ENCODE measurements at places on chromosomes 4 and X. TPM values are rescaled to one million over a fixed set of nuclear protein-coding genes. Genes with fewer than 3 reads are reported as not detected.

The KLKB1 gene
- total RNA-seq: 3.7 TPM

GRCh38 chr4:144564358-144564757 lies 81.6 kb upstream of the HHIP start:
- DNase-seq: no peak

The FAM199X gene
- total RNA-seq: 18.9 TPM

The MAGEA4 gene
- total RNA-seq: not detected

DNA sequence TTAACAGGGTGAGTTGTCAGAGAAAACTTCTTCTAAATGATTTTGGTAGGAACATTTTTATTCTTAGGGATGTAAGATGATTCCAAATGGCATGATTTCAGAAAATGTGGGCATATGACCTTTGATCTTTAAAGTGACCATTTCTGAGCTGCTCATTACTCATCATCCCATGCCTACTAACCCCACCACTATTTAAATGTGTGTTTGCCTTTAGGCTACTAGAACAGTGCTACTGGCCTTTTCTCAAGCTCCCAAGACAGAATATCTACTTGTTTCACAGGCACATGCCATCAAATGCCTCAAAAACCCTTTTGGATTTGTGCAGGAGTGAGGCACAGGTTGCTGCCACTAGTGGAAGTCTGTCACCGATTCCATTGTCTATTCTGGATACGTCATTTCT lies 428.2 kb downstream of the ADAM29 start:
- no peak for DNase-seq

DNA sequence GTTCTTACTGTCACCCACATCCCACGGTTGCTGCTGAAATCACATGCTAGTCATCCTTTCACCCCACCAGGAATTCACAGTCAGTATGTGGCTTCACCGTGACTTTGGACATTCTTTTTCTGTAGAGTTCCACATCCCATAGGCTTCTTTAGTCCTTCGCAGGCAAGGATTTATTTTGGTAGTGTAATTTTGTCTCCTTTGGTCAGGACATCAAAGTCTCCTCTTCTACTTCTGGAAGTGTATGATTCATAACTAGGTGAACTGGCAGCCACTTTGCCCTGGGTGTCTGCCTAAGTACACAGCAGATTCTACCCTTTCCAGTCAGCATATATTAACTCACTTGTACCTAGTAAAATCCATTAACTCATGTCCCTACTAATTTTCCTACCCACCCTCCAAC lies 38.3 kb upstream of the MMAA start:
- DNase-seq: no peak

DNA sequence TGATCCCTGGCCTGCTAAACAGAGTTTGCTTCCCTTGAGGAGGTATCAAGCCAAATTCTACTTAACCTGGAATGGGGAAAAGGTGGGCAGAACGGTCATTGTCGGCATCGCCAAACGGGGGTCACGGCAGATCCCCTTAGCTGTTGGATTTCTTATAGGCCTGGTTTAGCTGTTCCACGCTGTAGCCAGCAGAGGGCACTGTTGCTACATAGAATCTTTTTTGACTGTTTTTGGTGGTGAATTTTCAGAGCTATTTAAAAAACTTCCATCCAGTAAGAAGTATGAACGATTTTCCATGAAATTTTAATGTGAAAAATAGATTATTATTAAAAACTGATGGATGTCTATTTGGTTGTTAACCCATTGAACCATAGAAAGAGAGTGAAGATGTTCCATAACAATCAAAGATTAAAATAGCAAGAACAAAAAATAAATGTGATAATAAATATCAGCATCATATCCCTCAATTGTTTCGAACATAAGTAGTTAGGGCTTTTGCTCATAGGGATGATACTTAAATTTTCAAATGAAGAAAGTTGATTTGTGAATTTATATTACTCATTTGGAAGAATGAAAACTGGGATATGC lies 56.6 kb downstream of the LINC00632 start:
- DNase-seq: peak; percentile 27

DNA sequence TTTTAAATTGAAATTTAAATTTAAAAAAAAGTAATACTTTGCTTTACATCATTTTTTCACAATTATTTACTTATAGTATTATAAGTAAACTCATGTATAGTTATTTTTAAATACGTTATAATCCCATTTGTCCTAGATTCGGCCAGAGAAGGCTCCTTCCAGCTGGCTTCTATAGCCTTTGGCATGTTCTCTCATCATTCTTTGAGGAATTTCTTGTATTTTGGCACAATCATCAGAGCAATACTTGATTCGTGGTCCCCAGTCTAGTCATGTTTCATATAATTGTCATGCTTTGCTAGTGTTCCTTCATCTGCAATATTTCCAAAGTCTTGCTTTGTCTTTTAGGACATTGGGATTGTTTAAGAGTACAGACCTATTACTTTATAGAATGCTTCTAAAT lies 1037.9 kb upstream of the AGA start:
- DNase-seq: no peak

The SASH3 gene
- total RNA-seq: 13.6 TPM

GRCh38 chrX:110180928-110181310 lies 137.0 kb downstream of the AMMECR1 start:
- no peak for DNase-seq

The PPP1R3F gene
- total RNA-seq: 11.5 TPM

DNA sequence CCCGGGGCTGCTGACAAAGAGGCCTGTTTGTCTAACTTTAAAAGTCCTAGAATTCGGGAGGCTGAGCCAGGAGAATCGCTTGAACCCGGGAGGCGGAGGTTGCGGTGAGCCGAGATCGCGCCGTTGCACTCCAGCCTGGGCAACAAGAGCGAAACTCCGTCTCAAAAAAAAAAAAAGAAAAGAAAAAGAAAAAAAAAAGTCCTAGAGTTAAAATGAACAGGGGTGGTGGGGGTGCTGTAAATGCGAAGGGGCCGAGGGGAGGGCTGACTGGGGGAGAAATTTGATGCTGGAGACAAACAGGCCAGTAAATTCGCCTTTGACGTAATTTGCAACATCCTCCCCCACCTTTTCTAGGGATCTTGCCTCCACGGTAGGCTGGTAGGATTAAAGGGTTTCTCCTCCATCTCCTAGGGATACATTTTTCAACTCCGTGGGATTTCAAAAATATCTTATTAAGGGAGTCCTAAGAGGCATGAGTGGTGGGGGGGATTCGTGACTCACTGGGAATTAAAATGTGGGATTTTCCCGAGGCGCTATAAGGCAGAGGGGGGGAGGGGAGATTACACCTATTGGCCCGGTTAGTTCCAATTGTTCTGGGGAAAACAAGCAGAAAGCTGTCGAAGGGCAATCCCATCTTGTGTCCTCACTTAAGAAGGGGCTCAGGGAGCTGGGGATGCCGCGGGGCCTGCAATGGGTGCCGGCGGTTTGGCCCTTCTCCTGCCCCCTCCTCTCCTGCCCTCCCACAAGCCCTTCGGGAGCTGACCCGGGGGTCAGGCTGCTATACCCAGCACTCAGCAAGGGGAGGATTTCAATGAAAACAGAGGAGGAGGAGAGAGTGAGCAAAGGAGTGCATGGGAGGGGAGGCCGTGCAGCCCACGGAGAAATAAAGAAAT lies 3.0 kb upstream of the BCOR start:
- DNase-seq: no peak

DNA sequence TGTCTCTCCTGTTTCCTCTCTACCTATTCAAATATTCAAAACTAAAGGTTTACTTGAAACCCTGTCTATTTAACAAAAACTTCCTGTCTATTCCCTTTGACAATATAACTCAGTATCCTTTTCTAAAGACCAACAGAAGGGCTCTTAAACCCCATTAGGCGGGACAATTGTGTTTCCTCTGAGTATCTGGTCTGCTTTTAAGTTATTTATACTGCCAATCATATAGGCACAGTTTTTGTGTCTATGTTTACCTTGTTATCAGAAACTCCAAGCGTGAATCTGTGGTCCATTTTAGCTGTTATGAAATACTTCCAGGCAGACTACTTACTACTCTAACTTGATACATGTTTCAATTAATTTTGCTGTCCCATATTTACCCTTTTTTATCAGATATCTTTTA lies 350.0 kb upstream of the CTSO start:
- no peak for DNase-seq

GRCh38 chr4:153393397-153393796 lies 48.9 kb downstream of the MND1 start:
- peak; percentile 51 for DNase-seq

DNA sequence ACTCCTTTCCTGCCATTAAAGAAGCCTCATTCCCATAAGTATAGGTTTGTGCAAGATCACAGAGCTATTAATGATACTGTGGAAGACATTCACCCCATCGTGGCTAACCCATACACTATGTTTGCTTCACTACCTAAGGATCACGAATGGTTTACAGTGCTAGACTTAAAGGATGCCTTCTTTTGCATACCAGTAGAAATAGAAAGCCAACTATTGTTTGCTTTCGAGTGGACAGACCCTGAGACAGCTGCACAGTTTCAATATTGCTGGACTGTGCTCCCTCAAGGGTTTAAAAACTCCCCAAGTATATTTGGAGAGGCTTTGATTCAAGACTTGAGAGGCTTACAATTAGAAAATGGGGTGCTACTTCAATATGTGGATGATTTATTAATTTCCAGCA lies 16.0 kb upstream of the PAPSS1 start:
- no peak for DNase-seq

The PCSK1N gene
- 21.3 TPM for total RNA-seq

- no peak for DNase-seq
These were observed 69.6 kb downstream of the FGFBP1 start for GRCh38 chr4:15868826-15869413.

DNA sequence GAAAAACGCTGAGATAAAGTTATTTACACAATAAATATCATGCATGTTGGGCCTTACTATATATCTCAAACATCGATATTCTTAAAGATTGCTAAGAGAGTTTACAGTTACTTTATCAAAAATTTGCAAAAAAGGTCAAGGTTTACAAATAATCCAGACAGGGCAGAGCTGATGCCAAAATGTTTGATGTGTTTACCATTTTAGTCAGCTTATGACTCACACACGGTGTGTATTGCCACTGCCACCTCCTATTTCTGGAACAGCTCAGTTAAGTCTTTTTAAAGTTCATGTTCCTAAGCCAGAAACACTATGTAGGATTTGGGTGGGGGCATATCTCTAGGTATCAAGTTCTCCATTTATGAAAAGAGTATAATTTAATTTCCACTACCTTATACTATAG lies 580.6 kb downstream of the INPP4B start:
- DNase-seq: peak; percentile 37

The HTN3 gene
- not detected for total RNA-seq

DNA sequence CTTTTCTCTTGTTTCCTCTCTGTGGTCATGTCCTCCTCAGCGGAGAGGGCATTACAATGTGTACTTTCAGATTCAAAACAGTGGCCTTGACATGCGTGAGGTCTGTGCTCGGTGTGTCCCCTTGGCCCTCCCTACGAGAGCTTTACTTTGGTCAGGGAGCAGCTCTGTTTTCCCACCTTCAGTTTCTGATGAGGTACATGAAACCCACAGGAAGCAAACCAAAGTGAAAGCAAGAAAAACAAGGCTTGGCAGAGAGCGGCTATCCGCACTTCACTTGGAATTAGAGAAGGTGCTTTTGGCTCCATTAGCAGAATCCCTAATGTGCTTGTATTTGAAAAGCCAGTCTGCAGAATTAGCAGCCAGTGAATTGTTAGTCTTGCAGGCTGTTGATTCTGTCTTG lies 19.5 kb upstream of the BOD1L1 start:
- no peak for DNase-seq

- DNase-seq: no peak
These were observed 20.8 kb upstream of the ACSL1 start for GRCh38 chr4:184846531-184846930.

GRCh38 chr4:47703956-47704355 lies 133.9 kb downstream of the CORIN start:
- no peak for DNase-seq

- no peak for DNase-seq
These were observed 201.6 kb downstream of the CPE start for GRCh38 chr4:165580351-165580905.

- DNase-seq: peak; percentile 25
These were observed 133.1 kb downstream of the CORIN start for GRCh38 chr4:47704693-47705325.

- no peak for DNase-seq
These were observed 398.2 kb upstream of the DIPK2B start for GRCh38 chrX:45598861-45599260.

The GSX2 gene
- total RNA-seq: not detected

GRCh38 chr4:24963277-24963676 lies 50.4 kb upstream of the CCDC149 start:
- no peak for DNase-seq

GRCh38 chr4:145279122-145279960 lies 99.0 kb upstream of the OTUD4 start:
- no peak for DNase-seq

The WDFY3 gene
- 102 TPM for total RNA-seq

- no peak for DNase-seq
These were observed 671.6 kb upstream of the SLIT2 start for GRCh38 chr4:19580095-19580494.

DNA sequence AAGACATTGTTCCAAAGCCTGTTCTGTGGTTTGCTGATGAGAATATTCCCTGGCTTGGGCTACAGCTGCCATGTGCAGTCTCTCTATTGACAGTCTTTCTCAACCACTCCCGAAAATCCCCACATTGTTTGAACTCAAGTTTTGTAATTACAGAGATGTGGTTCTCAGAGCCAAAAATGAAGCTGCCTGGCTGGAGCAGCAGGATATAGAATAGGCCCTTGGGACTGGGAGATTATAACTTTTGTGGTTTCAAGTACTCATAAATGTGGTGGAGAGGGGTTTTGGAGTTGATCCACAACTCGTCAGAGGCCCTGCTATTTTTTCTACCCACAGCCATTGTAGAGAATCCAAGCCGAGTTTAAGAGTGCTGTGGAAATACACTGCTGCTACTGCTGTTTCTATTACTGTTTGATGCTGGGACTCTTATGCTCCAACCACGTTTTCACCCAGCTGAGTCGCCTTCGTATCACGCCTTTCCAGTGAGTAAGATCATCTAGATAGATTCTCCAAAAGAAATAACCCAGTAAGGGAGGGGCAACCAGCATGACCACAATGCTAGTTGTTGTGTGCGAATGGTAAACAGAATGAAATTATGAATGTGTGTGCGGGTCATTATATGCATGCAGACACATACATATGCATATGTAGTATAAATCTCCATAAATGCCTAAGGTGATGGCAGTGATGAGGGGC lies 57.1 kb upstream of the ATXN3L start:
- DNase-seq: peak; percentile 10

- DNase-seq: no peak
These were observed 42.4 kb downstream of the PPP3CA start for GRCh38 chr4:101304916-101305315.

- peak; percentile 22 for DNase-seq
These were observed at the start of gene MAOB for GRCh38 chrX:43882294-43882681. TSS of gene MAOB (minus strand) at chrX:43882450. CDS start at chrX:43882299, 151 bp downstream.

GRCh38 chrX:149962859-149963757 lies 24.8 kb upstream of the EOLA2 start:
- peak; percentile 52 for DNase-seq

The MSX1 gene
- 1.2 TPM for total RNA-seq

- DNase-seq: peak; percentile 64
These were observed 4.9 kb upstream of the TLR8 start for GRCh38 chrX:12901486-12901885.
